Fibroblast of mammary gland (primary cell): ENCODE measurements at places on chromosomes 6 and 20.

DNA sequence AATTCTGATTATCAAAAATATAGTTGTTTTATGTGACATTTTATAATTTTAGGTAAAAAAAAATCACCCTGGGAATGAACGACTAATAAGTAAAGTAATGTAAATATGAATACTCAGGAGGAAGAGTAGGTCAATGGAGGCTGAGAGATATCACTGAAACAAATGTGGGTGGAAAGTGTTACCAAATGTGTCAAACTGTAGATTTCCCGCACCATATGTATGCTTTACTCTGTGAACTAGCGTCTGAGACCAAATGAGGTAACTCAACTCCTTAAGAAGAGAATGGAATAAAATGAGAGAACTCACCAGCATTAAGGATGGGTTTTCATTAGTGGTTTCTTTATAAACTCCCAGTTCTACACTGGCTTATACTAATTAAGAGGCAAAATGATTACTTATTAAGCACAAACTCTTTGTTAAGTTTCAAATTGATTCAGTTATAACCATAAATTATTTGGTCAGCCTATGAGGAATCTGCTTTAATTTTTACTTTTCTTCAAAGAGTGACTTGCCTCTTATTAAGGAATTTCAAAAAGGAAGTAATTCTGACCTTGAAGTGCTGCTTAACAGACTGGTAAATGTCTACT is 784.7 kb upstream of the GJE1 start:
- DNase-seq: no peak

DNA sequence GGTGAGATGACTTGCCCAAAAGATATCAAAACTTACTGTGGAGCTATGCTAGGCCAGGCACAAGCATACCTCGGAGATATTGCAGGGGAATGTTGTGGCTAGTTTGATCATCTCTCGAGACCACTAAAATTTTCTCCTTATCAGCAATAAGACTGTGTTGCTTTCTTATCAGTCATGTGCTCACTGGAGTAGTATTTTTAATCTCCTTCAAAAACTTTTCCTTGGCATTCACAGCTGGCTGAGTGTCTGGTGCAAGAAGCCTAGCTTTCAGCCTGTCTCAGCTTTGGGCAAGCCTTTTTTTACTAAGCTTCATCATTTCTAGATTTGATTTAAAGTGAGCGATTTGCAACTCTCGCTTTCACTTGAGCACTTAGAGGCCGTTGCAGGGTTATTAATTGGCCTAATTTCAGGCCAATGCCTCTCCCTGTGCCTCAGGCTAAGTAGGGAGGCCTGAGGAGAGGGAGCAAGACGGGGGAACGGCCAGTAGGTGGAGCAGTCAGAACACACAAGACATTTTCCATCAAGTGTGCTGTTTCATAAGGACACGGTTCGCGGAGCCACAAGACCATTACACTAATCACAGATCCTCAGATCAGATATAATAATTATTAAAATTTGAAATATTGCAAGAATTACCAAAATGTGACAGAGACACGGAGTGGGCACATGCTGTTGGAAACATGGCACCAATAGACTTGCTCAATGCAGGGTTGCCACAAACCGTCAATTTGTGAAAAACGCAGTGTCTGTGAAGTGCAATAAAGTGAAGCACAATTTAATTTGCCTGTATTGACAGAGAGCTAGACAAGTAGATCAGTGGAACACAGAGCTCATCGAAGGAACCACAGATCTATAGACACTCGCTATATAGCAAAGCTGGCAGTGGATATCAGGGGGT is 106.8 kb upstream of the SIRPG start:
- DNase-seq: peak; percentile 86

DNA sequence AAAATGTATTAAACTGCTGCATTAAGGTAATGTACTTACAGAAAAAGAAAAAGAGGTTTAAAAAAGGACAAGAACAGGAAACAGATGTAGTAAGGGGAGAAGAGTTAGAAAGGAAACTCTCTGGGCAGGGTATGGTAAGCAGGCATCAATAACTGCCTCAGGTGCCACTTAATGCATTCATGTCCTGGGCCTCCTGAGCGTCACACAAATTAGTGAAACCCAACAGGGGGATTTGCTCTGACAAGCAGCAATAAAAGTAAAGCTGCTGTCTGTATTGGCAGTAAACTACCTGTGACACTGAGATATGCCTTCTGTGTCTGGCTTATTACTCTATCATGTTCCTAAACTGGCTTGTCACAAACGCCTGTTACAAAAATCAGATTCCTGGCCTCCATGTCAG is 1.5 kb upstream of the EFHC1 start:
- DNase-seq: no peak

- no peak for DNase-seq
Measured at GRCh38 chr6:161064915-161065314, 73.3 kb downstream of the MAP3K4 start.

DNA sequence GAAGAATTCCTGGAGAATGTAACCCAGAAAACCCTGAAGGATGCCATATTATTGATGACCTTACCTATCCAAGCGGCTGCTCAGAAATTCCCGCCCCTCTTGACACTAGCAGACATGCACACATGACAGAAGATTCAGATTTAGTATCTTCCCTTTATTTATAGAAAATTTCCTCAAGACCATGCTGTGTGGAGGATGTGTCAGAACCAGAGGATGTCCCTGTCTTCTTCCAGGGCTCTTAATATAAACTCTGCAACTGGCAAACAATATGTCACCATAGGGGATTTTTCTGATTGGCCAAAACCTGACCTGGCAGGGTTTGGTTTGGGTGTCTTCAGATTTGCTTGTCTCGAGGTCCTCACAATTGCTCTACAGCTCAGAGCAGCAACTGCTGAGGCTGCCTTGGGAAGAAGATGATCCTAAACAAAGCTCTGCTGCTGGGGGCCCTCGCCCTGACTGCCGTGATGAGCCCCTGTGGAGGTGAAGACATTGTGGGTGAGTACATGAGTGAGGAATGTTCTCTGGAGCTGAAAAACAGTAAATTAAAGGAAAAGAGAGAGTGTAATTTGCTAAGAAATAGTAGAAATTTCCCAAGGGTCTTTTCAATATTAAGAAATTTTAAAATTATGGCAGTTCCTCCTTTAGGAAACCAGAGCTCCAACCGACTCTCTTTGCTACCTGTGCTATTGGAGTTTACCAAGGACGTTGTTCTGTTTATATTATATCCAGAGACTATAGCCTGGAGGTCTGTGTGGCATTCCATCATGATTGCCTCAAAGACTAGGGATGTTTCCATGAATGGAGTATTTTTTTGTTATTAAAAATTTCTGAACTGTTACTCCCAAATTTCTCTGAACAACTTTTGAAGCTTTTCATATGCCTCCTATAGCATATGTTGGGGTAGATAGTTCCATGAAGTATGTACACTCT is at the start of gene HLA-DQA2:
TSS of gene HLA-DQA2 (plus strand) at position 361 of the 930 bp plus-strand sequence. CDS start at position 414, 53 bp downstream.
- DNase-seq: no peak

GRCh38 chr6:114075300-114075699 is 104.4 kb upstream of the HDAC2 start:
- DNase-seq: no peak

- peak; percentile 87 for DNase-seq
Measured at GRCh38 chr6:43170417-43170930, 595 bp upstream of the SRF start.

DNA sequence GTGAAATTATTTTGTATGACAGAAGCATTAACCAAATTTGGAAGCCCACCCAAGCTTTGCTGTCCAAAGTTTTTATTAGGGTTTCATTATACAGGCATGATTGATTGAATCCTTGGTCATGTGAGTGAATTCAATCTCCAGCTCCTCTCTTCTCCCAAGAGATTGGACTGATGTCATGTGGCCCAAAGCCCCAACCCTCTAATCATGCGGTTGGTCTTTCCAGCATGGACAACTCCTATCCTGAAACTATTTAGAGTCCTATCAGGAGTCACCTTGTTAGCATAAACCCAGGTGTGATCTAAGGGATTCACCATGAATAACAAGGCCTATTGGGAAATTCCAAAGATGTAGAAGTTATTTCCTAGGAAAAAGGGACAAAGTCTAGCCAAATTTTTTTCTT is 10.6 kb downstream of the POLR3F start:
- DNase-seq: no peak

DNA sequence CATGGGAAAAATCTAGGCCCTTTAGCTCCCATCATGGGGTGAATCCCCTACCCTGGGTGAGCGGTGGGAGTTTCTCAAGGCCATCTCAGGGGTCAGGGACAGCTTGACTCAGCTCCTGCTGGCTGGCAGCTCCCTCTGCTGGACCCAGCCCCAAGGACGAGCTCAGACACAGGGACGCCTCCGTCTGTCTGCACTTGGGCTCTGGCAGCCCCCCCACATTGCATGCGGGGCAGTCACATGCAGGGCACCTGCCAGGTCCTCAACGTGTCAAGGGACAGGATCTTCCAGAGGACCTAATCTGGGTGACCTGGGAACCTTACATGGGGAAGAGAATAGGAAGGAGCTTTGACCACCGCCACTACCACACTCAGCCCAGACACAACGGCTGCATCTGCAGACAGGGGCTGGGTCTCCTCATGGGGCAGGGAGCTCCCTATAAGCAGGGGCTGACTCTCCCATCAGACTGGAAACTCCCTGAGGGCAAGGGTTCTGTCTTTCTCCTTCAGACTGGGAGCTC is 173.4 kb downstream of the MRPL14 start:
- DNase-seq: peak; percentile 30
